ENCODE measurements at places on chromosomes 5 and 9. TPM values are rescaled to one million over a fixed set of nuclear protein-coding genes. Genes with fewer than 3 reads are reported as not detected.

The FBP1 gene
- total RNA-seq: 1.5 TPM

The IFNA2 gene
- total RNA-seq: not detected

The HBEGF gene
- total RNA-seq: 8.7 TPM

The FAM78A gene
- total RNA-seq: 24.1 TPM

The CACNA1B gene
- 0.05 TPM for total RNA-seq

The TOR4A gene
- 1.1 TPM for total RNA-seq

The LCN10 gene
- 1.0 TPM for total RNA-seq

The NRARP gene
- total RNA-seq: 1.8 TPM

The ELOVL7 gene
- total RNA-seq: 0.30 TPM

The TMEM171 gene
- not detected for total RNA-seq

The PCDHB9 gene
- total RNA-seq: not detected
